AG09309 (cell line): ENCODE measurements at places on chromosomes 1 and 21.
A peak's percentile ranks its signal among the peaks of the same experiment; 100 is the strongest.

DNA sequence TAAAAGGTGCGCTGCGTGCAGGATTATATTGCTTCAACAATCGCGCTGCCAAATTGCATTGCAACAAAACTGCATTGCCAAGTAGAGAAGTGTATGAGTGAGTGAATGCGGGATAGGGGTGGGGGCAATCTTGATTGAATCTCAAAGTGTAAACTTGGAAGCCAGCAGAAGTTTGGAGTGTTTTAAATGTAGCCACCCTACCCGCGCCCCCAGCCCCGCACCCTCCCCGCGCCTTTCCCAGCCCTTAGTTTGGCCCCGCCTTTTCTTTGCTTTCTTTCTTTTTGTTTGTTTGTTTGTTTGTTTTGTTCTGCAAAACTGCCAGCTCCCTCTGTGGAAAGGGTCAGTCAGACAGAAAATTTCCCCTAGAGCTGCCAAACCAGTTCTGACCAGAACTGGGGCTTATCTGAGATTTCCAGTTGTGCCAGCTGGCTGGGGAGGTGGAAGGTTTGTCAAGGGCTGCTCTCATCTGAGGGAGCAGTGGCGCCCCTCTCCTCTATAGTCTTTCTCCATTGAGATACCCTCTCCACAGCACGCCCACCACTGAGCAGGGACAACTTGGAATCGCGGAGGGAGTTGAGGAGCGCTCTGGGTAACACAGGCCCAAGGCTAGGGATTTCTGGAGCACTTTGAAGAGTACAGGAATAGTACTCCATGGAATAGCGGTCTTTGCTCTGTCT is 666 bp upstream of the BEND5 start:
- DNase-seq, result no peak

- DNase-seq, result peak; percentile 27
Measured at GRCh38 chr1:6958407-6959030, 173.3 kb downstream of the CAMTA1 start.

GRCh38 chr1:30378003-30378596 is 345.3 kb downstream of the MATN1 start:
- DNase-seq, result no peak

GRCh38 chr1:44120398-44120949 is 1.9 kb downstream of the KLF17 start:
- no peak for DNase-seq
